ENCODE measurements at places on chromosomes 7 and 10.

DNA sequence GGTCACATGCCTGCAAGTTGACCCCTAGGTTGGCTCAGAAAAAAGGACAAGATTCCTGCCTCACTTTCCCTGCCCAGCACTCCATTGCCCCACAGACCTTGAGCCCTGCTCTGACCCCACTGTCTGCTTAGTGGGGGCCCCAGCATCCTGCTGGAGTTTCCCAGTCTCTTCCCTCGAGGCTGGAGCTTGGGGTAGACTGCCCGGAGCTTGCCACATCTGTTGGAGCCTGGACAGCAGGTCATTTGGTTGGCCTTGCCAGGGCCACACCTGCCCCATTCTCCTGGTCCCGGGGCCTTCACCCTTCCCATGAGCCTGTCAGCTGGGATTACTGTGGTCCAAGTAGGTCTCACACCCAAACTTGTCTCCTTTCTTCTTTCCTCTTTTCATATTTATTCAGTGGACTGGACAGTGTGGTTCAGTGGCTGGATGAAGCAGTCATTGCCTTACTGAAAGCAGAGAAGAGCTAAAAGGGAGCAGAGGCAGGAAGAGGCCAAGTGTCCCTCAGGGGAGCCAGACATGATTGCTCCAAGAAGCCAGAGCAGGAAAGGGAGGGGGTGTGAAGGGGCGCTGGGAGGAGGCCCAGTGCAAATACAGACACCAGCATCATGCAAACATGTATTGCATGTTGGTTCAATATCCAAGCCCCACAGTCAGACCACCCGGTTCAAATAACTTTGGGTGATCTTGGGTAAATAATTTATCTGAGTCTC, 56.2 kb upstream of the CACUL1 start:
- no peak for DNase-seq

GRCh38 chr10:90089719-90090118, 388.3 kb downstream of the KIF20B start:
- no peak for DNase-seq

- no peak for DNase-seq
Observed at GRCh38 chr10:21670391-21670790, 136.4 kb downstream of the MLLT10 start.

GRCh38 chr10:43094085-43094484, 17.2 kb downstream of the RET start:
- no peak for DNase-seq

DNA sequence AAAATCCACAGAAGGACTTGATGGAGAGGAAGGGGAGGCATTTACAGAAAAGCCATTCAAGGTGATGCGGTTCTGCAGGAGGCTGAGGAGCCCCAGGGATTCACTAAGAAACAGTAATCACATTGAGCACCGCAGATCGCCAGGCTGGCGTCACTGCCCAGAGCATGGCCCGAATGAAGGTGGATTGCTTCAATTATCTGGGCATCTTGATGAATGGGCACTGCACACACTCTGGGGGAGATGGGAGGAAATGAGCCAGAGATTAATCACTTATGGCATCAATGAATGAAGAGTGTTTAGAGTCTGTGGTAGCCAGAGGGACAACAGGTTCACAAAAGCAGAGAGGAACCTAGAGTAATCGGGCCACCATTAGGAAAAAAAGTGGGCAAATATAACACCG, 292.1 kb downstream of the ZEB1 start:
- no peak for DNase-seq

- no peak for DNase-seq
Observed at GRCh38 chr10:106959521-106959920, 205.0 kb downstream of the SORCS1 start.

GRCh38 chr10:125692601-125693523, 9.9 kb upstream of the TEX36 start:
- DNase-seq, result no peak
